ENCODE measurements at places on chromosomes 3 and 15.

DNA sequence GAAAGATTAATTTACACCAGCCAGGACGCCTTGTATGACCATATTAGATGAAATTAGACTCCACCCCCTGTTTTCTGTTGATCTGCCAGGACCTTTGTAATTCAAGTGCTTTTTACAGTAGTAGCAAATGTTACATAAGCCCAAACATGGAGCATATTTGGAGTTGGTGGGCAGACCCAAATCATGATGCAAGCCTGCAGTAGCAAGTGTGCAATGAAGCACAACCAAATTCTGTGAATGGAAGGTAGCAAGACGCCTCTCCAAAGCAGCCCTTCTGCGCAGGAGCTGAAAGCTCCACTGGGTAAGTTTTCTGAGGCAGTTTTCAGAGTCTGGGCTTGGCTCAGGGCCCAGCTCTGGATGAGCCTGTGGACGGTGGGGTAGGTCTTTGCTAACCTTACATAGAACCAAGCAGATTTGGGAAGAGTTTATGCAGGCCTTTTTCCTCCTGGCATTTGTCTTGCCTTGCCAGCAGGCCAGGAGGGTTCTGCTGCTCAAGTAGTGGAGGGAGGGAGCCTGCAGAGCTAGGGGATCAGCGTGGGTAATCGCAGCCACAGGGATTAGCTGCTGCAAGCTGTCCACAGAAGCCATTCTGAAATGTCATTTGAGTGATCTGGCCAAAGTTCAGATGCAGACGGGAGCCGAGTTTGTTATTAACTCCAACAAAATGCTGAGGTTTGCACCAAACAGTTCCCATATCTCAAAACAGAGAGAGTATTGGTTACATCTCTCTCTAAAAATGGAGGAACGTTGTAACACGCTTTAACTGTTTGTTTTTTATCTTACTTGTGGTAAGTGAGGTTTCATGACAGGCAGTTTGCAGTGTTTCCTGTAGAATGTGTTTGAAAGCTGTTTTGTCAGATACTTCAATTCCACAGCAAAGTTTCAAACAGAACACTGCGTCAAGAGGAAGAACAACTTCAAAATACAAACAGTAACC, 55.4 kb downstream of the PSMD6 start:
- peak; percentile 77 for DNase-seq

GRCh38 chr3:61221759-61222362, 29.4 kb downstream of the FHIT start:
- no peak for DNase-seq

- no peak for DNase-seq
Measured at GRCh38 chr3:81580355-81580754, 181.1 kb downstream of the GBE1 start.

- DNase-seq: no peak
Measured at GRCh38 chr15:69743091-69743490, 290.5 kb downstream of the RPLP1 start.

DNA sequence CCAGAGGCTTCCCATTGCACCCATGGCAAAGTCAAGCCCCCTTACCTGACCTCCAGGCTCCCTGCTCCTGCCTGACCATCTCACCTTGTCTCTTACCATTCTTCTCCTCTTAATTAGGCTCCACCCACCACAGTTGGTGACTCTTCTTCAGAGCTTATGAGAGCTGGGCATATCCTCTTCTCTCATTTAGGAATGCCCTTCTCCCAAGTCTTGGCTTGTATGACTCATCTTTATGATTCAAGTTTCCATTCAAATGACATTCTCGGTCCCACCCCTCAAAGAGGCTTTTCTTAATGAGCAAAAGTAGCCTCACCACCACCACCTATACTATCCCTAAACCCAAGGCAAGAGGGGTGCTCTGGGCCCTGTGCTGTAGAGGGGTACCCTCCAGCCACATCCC, 55.3 kb upstream of the NUDT16 start:
- DNase-seq: peak; percentile 21

DNA sequence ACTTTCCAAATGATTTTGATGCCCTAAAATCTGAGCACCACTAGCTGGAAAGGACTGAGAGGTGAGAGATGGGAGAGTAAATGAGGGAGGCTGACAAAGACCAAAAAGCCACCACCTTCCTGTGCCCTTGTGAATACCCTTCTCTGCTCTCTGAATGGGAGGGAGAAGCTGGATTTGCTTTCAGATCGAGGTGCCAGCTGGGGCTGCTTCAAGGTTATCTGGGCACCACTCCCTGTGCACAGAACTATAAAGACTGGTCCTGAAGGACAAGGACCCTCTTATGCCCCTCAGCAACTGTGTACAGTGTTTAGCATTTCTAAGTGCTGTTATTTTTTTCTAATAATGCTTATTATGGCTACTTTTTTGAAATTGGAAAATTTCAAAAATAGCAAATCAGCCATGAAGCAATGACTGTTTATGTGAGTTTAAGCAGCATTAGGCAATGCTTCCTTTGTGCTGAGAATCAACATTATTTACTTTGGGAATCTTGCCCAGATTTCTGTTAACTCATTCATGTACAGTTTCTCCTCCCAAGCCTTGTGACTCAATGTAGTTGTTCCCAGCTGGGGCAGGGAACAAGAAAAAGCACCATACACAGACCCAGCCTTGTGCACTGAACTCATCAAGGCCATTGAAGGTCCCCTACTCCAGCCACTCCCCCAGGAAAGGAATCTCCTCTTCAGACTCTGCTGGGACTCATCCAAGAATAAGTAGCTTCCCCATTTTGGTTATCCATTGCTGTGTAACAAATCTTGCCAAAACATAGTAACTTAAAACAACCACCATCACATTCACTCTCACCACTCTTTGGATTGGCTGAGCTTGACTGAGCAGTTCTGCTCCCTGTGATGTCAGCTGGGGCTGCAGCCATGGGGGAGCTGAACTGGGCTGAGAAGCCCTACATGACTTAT, 37.3 kb upstream of the CDV3 start:
- DNase-seq: peak; percentile 95

DNA sequence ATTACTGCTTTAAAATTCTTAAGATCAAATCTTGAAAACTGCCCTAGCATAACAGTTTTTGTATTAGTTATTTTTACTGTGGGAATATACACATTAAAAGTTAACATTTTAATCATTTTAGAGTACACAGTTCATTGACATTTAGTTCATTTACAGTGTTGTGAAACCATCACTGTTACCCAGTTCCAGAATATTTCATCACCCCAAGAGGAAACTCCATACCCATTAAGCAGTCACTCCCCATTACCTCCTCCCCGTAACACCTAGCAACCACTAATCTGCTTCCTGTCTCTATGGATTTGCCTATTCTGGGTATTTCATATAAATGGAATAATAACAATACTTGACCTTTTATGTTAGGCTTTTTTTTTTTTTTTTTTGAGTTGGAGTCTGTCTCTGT, 164.1 kb upstream of the LRRFIP2 start:
- peak; percentile 68 for DNase-seq

GRCh38 chr3:178155521-178155920, 380.7 kb upstream of the KCNMB2 start:
- no peak for DNase-seq
